ENCODE measurements at places on chromosomes 3 and 15.

DNA sequence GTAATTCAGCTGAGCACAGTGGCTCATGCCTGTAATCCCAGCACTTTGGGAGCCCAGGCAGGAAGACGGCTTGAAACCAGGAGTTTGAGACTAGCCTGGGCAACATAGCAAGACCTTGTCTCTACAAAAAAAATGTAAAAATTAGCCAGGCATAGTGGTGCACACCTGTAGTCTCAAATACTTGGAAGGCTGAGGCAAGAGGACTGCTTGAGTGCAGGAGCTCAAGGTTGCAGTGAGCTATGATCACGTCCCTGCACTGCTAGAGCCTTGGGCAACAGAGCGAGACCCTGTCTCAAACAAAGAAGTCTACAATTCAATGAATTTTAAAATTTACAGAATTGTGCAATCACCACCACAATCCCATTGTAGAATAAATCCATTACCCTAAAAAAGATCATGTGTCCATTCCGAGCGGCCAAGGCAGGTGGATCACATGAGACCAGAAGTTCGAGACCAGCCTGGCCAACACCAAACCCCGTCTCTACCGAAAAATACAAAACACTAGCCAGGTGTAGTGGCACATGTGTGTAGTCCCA is 45.2 kb downstream of the FBXO22 start:
- no peak for DNase-seq

DNA sequence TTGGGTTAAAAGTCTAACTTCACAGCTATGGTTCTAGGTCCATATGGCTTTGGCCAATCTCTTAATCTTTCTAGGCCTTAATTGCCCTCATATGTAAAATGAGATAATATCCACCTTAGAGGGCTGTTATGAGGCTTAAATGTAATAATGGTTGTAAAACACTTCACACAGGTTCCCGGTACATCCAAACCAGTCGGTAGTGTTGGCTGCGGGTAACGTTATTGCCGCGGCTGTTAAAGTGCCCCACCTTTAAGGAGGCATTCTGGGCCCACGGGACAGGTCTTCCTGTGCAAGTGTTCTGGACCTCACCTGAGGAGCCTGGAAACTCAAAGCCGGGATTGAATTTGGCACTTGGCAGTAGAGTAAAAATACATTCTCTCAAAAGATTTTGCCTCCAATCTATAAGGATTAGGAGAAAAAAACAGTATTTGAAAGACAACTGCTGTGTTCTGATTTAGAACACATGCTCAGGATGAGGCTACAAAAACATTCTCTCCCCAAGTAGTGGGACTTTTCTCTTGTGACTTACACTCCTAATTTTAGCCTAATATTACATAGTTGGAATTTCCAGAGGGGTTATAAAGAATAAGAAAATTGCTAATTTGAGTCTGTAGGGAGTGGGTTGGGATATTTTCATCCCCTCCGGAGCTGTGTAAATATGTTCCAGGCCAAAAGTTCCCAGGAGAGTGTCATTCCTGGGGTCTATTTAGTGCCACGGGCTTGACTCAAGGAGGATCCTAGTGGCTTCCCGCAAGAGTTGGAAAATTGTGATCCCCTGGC is 44.9 kb upstream of the TSEN2 start:
- DNase-seq: no peak

DNA sequence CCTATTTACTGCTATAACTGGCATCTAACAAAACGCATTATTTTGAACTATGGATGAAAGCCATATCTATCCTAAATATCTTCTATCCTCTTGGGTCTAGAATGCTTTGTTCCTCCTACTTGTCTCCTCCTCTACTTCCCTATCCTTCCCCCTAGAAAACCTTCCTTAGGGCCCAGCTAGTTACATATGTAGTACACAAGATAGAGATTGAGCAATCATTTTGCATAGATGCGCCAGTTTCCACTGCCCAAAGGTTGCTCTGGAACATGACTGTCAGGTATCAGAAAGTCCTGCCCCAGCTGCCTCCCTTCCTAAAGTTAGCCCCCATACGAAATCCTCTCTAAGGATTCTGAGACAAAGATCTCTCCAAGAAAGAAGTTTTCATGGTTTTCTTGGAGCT is 55.1 kb downstream of the GPR160 start:
- DNase-seq: no peak

DNA sequence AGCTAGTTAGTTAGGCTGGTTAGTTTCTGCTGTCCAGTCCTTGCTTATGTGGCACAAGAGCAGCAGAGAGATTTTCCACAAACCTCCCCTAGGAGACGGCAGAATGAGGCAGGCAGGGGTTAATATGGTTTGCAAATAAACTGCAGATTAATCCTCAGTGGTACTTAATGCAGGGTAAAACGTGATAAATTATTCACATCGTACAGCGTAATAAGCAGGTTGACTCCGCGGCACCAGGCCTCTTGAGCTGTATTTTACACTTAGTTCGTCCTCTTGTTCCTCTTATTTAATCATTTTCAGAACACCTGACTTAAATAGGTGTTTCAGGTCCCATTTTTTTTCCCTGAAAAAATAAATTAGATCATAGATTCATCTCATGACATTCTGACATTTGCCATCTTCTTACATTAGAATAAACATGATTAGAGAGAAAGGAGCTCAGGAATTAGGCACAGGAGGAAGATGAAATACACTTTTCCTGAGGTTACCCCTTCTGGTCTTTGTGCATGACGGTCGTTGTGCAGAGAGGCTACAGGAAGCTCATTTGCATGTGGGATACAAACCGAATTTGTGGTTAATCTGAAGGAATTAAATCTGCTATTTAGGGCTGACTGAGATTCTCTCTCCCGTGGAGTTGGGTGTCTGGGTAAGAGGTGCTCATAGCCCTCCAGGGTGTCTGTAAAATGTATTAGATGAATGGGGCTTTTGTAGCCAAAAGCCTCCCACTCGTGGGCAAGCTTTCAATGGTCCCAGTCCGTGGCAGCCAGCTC is 27.1 kb upstream of the VPS8 start:
- DNase-seq: no peak

- DNase-seq: peak; percentile 88
Observed at GRCh38 chr15:62569460-62570404, 404.6 kb upstream of the C2CD4B start.

GRCh38 chr15:68679961-68680371 is 101.2 kb downstream of the CORO2B start:
- DNase-seq: no peak

DNA sequence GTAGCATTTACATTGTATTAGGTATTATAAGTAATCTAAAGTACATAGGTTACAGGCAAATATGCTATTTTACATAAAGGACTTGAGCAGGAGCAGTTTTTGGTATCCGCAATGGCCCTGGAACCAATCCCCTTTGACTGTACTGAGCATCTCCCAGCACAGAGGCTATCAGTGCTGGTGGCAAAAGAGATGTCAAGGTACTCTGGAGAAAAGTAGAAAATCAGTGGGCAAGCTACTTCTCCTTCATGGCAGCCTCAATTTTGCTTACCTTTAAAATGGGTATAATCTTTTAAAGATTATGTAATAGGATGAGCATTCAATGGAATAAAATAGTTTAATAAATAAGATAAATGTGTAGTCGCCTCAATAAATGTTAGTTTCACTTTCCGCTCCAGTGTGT is 56.7 kb upstream of the LMCD1 start:
- DNase-seq: no peak

DNA sequence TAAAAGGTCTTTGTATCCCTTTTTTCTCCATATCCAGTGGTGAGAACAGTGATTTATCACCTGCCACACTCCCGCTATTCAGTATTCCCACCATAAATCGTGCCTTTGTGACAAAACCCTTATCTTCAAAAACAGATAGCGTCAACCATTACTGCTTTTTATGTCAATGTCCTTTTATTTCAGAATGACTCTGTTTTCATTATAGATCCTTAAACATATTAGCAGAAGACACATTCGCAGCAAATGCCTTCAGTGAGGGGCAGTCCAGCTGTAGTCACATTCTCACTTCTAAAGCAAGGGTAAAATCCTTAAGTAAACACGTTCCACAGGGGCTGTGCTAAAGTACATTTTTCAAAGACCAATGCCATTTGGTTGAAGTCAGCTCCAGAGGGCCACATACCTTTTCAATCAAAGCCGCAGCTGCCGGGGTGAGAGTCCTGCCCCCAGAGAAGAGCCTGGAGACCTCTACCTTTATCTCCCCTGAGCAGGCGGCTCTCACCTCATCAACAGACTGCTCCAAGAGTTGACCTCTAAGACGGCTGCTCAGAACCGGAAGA is 53.4 kb downstream of the PDZRN3 start:
- no peak for DNase-seq

DNA sequence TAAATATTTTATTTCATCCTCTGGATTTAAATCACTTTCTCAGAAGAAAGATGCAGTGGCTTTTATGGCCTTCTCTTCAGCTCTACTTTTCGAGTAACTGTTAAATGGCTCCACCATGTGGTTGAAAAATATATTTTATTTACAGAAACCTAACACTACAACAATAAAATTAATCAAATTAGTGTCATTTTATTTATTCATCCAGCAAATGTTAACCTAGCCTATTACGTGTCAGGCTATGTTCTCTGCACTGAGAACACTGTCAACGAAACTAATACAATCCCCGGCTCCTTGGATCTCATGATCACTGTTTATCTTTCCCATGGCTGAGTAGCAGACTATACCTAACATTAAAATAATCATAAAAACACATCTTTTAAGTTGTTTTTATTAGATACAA is 148.0 kb upstream of the OSTN start:
- DNase-seq: no peak

GRCh38 chr15:89371228-89372044 is 36.8 kb upstream of the POLG start:
- no peak for DNase-seq

- no peak for DNase-seq
Observed at GRCh38 chr3:42588625-42589024, 2.0 kb upstream of the SS18L2 start.

- no peak for DNase-seq
Observed at GRCh38 chr3:120848503-120848902, 59.5 kb upstream of the STXBP5L start.

DNA sequence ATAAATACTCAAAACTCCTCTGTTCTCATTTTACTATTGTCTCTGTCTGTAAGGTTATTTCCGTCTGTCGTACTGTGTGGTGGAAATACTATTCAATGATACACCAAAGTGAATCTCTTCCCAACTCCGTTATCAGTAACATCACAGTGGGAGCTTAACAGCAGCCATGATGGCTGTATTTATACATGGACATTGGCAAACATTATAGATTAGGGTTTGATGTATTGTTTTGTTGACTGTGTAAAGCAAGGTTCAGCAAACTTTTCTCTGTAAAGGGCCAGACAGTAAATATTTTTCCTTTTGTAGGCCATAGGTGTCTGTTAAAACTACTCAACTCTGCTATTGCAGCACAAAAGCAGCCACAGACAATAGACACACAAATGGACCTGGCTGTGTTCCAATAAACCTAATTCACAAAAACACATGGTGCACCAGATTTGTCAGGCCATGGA is 23.2 kb downstream of the LIPC start:
- no peak for DNase-seq

DNA sequence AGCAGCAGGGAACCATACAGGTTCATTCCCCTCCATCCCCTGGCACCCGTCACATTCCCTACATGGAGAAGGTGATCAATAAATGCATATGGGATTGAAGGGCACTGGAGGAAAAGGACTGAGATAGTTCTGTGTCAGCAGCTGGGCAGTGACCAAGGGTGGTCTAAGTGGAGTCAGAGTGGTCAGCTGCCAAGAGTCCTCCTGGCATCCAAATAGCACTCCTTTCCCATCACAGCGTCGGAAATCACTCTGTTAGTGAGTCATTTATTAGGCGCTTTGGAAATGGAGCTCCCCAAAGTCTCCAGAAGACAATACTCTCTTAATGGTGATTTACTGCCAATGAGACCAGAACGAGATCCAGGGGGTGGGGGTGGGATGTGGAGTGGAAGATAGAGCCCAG is 6.8 kb upstream of the TRH start:
- no peak for DNase-seq

DNA sequence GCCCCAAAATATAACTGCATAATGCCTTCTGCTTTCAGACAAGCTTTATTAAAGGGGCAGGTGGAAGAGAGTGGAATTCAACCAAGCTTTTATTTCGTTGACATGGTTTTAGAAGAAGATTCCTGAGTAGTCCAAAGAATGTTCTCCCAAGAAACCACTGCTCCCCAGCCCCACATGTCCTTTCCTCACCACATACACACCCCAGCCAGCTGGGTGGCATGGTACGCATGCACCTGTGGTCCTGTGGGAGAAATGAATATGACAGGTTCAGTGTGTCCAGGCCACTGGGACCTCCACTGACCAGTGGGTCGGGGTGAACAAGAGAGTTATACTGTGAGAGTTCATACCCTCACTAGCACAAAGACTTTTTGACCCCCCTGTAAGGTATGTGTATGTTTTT is 30.2 kb downstream of the ARID3B start:
- no peak for DNase-seq

DNA sequence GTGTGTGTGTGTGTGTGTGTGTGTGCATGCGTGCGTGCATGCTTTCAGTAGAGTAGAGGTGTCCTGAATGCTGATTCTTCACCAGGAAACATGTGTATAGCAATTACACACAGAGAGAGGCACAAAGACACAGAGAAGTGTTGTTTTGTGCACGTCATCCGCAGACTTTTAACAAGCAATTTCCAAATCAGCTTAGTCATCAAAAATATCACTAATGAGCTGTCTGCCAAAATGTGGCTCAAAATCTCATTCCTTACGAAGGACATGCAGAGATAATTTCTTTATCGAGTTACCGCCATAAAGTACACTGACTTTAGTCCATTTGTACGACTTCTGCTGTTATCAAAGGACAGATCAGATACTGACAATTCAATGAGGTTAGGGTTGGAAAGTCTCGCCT is 274.9 kb upstream of the RARB start:
- no peak for DNase-seq

GRCh38 chr3:79424811-79425210 is 343.0 kb downstream of the ROBO1 start:
- no peak for DNase-seq

GRCh38 chr15:39976291-39977274 is 42.7 kb downstream of the EIF2AK4 start:
- DNase-seq: peak; percentile 79

GRCh38 chr3:79618883-79619282 is 148.9 kb downstream of the ROBO1 start:
- no peak for DNase-seq

DNA sequence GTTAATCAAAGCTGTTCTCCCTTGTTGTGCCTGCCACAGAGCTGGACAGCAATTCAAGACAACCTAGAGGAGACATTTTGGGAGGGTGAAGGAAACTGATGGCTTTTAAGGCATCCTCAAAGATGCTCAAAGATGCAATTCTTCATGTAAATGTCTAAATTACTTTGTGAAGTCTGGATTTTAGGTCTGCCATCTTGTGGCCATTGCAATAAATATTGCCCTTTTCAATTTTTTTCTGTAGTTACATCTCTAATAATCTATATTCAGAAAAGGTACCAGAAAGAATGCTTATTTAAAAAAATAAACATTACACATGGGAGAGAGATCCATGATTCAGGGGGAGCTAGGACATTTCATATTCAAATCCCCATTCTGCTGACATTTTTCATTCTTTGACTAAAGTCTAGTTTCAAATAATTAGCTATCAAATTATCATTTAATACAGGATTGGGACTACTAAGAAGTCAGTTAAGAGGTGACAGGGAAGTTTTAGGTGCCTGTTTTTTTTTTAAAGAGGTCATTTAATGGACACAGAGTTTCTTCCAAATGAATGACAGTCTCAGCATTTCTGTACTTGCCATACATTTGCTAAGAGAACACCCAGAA is 259.8 kb upstream of the WNT5A start:
- no peak for DNase-seq
